Stimulated activated CD8-positive, alpha-beta memory T cell treated with anti-CD3 and anti-CD28 coated beads, Interleukin-4, amount 100 ng/mL, for 48 hours (primary cell): ENCODE measurements at places on chromosomes 7 and 10.

DNA sequence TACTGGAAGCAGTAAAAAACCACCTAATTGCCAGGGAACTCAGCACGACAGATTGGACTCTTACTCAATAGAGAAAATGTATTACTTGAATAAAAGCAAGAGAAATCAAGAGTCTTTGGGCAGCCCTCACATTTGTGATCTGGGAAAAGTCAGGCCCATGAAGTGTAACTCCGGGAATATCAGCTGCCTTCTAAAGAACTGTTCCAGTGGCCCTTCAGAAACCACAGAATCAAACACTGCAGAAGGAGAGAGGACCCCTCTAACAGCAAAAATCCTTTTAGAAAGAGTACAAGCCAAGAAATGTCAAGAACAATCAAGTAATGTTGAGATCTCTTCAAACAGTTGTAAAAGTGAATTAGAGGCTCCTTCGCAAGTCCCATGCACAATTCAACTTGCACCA lies 540.0 kb upstream of the TEX47 start:
- no peak for DNase-seq

DNA sequence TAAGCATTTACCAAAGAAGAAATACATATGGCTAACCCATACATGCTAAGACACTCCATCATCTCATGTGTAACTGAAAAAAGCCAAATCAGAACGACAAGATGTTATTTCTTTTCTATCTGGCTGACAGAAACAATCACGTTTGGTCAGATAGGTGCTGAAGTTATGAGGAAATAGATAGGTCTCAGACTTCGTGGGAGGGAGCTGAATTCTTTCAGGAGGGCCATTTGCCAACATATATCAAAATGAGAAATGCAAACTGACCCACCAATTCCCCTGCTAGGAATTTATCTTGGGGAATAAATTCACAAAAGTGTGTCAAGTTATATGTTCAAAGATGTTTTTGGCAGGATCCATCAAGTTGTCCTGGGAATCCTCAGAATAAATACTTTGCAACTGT lies 32.6 kb downstream of the SH3PXD2A start:
- DNase-seq: no peak

GRCh38 chr10:60677531-60678129 lies 100.6 kb upstream of the CDK1 start:
- DNase-seq: no peak

- no peak for DNase-seq
Measured at GRCh38 chr7:19557726-19558465, 150.9 kb downstream of the POLR1F start.

DNA sequence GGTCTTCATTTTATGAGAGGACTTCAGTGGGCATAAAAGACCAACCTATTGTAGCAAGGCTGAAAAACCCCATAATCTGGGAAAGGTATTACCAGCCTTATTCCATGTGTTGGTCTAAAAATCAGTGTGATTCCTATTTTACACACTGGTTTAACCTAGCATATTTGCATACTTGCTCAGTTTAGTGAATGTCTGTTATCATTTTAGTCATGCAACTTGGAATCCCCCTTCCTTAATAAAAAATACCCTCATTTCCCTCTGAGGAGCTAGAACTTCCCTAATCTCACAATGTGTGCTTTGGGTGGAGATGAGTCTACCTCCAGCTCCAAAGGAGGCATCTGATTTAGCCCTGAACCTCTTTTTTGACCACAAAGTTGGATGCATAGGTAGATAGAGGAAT lies 312.8 kb upstream of the SORCS1 start:
- DNase-seq: no peak

DNA sequence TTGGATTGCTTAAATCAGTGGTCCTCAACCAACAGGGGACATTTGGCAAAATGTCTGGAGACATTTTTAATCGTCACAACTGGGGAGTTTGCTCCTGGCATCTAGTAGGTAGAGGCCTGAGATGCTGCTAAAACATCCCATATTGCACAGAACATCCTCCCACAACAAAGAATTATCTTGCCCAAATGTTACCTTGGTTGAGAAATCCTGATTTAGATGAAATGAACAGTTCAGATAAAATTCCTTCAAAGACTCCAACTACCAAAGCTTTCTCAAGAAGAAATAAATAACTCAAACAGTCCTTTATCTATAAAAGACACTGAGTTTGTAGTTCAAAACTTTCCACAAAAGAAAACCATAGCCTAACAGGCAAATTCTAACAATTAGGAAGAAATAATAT lies 160.9 kb downstream of the SNX13 start:
- DNase-seq: no peak

- DNase-seq: no peak
Measured at GRCh38 chr7:105759670-105760550, 116.5 kb downstream of the ATXN7L1 start.

- DNase-seq: no peak
Measured at GRCh38 chr10:8544057-8544380, 489.5 kb downstream of the GATA3 start.
